ENCODE measurements at places on chromosomes 2 and 18.
A peak's percentile ranks its signal among the peaks of the same experiment; 100 is the strongest.

DNA sequence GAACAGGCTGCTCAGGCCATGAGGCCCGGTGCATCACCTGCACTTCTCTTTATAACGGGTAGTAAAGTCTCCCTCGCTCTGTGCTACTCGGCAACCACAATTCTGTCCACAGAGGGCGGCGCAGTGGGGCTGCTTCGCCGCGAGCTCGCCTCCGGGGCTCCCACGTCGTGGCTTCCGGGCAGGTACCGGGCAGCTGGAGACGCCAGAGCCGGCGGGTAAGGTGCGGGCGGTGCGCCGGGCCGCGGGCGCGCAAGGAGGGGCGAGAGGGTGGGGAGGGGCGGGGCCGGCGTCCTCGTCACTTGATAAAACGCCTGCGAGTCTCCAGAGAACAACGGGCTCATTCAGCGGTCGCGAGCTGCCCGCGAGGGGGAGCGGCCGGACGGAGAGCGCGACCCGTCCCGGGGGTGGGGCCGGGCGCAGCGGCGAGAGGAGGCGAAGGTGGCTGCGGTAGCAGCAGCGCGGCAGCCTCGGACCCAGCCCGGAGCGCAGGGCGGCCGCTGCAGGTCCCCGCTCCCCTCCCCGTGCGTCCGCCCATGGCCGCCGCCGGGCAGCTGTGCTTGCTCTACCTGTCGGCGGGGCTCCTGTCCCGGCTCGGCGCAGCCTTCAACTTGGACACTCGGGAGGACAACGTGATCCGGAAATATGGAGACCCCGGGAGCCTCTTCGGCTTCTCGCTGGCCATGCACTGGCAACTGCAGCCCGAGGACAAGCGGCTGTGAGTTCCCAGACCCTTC lies at the start of gene ITGA6:
TSS of gene ITGA6 (plus strand) at position 331 of the 734 bp plus-strand sequence.
- peak; percentile 75 for DNase-seq

- no peak for DNase-seq
Measured at GRCh38 chr2:147688242-147688641, 156.6 kb upstream of the ACVR2A start.

GRCh38 chr2:54575379-54575888 lies 119.3 kb downstream of the SPTBN1 start:
- DNase-seq = no peak

DNA sequence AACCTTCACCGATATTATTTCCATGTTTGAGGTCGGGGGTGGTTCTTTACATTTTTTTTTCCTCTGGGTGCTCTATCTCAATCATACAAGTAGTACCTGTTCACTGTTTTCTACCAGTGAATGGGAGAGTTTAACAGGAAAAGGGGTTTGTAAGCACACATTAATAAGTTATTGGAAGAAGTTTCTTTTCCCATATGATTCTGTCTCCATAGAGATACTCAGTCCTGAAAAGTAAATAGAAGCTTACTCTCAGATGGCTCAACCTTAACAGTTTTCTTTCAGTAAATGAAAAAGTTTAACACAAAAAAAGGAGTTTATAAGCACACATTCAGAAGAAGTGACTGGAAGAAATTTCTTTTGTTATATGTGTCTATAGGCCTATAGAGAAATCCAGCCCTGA lies 995.6 kb upstream of the SLC39A10 start:
- DNase-seq = no peak

GRCh38 chr2:206084870-206085741 lies 868 bp downstream of the INO80D start:
- peak; percentile 56 for DNase-seq

DNA sequence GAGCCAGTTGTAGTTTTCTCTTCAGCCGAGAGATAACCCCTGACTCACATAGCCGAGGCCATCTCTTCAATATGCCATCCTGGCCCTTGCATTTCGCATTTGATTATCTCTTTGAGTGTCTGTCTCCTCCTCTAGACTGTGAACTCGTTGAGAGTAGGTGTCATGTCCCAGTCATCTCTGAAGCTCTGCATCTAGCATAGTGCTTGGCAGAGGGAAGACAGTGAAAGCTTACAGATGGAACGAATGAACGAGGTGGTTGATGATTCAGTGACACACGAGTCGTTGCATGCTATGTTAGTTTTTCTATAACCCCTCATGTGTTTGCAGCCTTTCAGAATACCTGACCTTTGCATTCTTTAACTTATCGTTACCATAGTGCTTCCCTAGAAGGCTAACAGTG lies 59.9 kb upstream of the CYRIA start:
- no peak for DNase-seq

DNA sequence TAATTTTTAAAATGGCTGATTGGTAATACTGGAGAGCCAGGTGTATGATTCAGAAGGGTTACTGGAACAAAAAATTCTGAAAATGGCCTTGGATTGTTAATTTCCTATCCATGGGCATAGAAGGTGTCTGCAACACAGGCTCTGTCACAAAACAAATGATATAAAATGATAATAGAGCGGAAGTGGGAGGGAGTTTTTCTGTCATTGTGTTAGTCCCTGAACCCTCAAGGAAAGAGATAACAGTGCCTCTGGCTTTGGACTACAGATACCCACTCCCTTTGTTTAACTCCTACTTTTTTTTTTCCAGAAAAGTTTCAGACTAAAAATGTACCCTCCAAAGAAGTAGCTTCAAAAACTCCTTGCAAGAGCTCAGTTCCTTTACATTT lies 28.0 kb upstream of the YES1 start:
- no peak for DNase-seq

DNA sequence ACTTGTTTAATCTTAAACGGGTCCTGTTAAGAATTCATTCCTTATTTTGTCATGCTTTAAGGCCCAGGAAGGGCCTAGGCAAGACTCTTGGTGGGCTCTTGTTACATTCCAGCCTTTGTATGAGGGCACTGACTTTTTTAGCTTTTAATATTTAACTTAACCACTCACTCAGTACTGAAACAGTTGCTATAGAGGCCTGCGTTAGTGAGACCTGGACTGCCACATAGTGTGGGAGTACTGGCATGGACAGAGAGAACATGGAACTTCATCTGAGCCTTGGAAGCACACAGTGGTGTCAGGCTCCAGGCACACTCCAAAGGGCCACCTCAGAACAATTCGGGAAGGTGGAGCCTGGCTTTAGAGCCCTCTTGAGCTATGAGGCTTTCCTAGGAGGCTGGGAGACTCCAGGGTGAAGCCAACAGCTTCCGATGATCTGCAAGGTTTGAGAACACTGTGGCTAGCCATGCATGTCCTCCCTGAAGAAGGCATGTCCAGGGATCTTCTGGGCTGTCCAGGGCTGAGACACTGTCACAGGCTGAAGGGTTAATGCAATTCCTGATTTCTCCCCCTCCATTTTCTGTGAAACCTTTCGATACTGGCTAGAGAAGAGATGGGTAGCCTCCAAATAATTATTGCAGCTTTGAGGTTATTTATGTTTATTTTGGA lies 155.4 kb upstream of the ACAA2 start:
- DNase-seq = no peak

DNA sequence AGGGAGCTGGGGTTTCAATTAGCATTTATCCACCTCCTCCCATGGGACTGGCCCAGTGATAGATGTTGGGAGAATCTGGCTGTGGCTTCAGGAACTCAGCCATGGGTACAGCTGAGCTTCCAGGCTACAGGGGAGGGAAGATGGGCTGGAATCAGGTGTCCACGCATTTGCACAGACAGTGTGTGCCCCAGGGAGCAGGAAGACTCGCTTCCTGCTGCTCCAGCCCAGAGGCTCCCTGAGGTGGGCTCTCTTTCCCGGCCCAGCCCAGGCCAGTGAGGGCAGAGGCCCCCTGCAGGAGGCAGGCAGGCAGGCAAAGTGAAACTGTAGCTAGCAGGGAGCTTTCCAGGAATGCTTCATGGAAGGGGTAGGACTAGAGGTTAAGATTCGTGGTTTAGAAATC lies 28.7 kb downstream of the DYSF start:
- no peak for DNase-seq

DNA sequence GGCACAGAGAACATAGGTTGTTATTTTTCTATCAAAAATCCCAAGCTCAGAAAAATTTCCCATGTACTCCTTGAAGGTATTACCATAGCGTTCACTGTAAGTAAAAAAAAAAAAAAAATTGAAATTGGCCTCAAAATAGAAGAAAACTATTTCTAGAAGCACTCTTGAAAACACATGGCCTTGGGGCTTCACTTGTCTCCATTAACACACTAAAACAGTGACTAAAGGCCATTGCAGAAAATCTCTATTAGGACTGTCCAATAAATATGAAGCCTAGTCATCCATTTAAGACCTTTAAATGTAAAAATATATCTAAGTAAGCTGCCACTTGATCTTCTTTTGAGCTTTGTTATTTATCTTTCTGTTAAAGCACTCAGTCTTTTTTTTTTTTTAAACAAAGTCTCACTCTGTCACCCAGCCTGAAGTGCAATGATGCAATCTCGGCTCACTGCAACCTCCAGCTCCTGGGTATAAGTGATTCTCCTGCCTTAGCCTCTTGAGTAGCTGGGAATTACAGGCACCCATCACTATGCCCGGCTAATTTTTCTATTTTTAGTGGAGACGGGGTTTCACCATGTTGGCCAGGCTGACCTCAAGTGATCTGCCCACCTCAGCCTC lies 35.8 kb downstream of the CCDC68 start:
- no peak for DNase-seq

- DNase-seq = no peak
Measured at GRCh38 chr2:109604597-109604996, 9.2 kb downstream of the SEPTIN10 start.

GRCh38 chr18:76374330-76375281 lies 120.4 kb downstream of the ZNF516 start:
- peak; percentile 47 for DNase-seq

- DNase-seq = no peak
Measured at GRCh38 chr18:58256316-58257080, 212.5 kb downstream of the NEDD4L start.

GRCh38 chr2:171652416-171652785 lies 34.9 kb upstream of the DYNC1I2 start:
- no peak for DNase-seq

- no peak for DNase-seq
Measured at GRCh38 chr2:171247741-171248662, 87.3 kb upstream of the TLK1 start.

DNA sequence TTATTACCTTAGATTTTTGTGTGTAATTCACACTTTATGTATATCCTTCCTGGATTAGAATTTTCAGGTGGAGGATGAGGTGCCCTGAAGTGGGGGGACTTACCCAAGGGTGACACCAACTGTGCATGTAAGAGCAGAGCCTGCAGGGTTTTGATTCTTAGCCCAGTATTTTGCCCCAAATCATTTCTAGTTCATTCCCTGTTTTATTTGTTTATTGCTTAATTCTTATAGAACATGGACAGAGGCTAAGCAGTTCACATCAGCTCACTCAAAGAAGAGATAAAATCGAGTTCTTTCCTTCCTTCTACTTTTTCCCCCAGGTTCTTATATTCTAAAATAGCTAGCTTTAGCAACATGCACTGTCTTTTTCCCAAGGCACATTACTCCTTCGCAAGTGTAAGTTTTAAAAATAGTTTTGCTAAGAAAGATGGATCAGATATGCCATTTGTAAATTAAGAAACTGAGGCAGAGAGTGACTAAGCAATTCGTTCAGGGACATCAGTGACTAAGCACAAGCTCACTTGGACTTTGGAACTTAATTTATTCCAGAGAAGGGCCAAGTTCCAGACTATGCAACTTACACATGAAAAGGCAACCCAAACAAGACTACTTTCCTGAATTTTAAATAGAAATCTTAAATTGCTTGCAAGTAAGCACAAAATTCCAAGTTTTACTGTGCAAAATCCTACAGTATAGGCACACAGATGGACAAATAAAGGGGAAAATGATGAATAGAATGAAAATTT lies 427.9 kb upstream of the POU3F3 start:
- DNase-seq = no peak

DNA sequence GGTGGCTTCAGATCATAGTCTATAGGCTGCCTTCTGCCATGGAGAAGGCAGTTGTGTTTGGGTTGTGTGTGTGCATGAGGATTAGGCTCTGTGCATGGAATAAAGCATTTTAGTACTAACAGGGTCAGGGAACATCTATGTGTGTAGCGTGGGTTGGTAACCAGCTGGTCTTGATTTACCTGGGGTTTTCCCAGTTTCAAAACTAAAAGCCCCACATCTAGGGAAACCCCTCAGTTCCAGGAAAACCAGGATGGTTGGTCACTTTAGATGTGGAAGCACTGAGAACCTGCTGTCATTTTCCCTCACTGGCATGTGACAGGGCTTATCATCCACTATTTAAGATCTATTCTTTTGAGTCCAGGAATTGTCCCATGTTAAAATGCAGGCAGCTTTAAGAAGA lies 116.3 kb downstream of the POLE4 start:
- DNase-seq = no peak

GRCh38 chr2:98809878-98810587 lies 79.1 kb upstream of the MGAT4A start:
- DNase-seq = no peak

GRCh38 chr2:242038166-242038927 lies 168.8 kb downstream of the RTP5 start:
- DNase-seq = no peak

GRCh38 chr2:231063347-231063746 lies 6.7 kb downstream of the PSMD1 start:
- DNase-seq = no peak

GRCh38 chr18:3703732-3704176 lies 253.8 kb downstream of the TGIF1 start:
- peak; percentile 23 for DNase-seq

DNA sequence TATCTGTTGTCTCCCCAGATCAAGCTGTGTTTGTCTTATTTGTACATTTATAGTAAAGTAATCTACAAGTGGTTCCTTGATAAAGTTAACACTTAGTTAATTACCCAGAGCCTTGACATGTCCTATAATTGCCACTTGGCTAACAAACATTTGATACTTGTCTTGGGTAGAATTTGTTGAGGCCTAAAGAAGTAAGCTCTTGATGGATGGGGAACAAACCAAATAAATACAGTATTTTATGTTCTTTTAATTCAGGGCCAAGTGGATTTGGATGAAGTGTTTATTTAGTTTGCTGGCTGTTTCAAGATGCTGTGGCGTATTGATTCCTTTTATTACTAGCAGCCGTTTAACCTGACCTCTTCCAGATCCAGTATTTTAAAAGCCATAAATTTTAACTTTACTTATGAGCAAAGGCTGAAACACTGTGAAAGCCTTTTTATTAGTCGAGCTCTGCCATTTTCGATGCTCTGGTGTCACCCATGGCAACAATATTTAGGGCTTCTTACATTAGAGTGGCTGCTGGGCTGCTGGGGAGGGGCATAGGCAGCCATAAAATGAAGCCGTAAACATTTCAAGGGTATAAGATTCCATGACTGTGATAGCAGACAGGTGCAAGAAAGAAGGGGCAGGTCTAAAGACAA lies 401.6 kb upstream of the NRP2 start:
- no peak for DNase-seq

- no peak for DNase-seq
Measured at GRCh38 chr2:71252862-71253261, 26.0 kb upstream of the PAIP2B start.

Measured in stimulated activated naive CD8-positive, alpha-beta T cell treated with anti-CD3 and anti-CD28 coated beads, Interleukin-15, Interleukin-2, amounts not matched to agents 100 U/mL and 50 U/mL, for 24 hours (primary cell).